ENCODE measurements at places on chromosomes 7 and 10.

- no peak for DNase-seq
These were observed 153.8 kb downstream of the PRKG1 start for GRCh38 chr10:51227897-51228713.

GRCh38 chr7:133265821-133266220 lies 12.9 kb downstream of the EXOC4 start:
- no peak for DNase-seq

DNA sequence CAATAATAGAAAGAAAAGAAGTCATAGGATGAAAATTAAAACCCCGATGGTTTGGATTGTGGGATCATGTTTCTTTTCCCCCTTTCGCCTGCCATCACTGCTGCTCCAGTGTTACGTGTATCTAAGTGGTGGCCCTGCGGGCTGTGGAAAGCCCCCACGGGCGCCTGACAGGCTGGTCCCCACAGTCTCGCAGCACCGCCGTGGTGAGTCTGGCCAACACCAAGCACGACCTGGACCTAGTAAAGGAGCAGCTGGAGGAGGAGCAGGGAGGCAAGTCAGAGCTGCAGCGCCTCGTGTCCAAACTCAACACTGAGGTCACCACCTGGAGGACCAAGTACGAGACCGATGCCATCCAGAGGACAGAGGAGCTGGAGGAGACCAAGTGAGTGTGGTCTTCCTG lies 19.5 kb downstream of the MYH16 start:
- DNase-seq = no peak

DNA sequence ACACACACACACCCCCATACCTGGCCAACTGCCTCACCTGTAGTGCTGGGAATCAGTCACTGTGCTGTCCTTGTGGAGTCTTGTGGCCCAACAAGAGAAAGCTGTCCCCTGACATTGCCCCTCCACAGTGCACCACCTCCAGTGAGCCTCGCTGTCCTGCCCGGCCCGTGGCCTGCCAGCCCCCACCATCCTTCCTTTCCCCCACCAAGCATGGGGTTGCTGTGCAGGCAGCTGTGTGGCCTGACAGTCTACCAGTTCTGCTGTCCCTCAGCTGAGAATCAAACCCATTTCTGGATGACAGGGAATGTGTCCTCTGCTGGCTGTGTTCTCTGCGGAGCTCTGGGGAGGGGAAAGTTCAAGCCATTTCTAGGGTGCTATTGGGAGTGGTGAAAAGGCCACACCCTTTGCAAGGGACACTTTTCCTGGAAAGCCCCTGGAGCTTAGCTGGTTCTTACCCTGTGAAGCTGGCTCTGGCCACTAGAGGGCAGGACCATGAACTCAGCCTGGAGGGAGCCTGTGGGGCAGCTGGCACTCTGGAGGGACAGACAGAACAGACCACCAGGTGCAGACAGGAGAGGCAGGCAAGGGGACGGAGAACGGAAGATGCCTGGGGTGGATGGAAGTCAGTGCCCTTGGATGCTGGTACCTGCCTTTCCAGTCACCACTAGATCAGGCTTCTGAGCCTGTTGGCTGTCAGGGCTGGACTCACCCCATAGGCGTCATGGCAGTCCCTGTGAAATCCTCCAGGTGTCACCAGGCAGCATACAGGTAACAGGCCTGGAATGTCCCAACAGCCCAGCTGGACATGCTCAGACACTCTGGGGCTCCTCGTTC lies 10.5 kb upstream of the MTPAP start:
- peak; percentile 31 for DNase-seq

DNA sequence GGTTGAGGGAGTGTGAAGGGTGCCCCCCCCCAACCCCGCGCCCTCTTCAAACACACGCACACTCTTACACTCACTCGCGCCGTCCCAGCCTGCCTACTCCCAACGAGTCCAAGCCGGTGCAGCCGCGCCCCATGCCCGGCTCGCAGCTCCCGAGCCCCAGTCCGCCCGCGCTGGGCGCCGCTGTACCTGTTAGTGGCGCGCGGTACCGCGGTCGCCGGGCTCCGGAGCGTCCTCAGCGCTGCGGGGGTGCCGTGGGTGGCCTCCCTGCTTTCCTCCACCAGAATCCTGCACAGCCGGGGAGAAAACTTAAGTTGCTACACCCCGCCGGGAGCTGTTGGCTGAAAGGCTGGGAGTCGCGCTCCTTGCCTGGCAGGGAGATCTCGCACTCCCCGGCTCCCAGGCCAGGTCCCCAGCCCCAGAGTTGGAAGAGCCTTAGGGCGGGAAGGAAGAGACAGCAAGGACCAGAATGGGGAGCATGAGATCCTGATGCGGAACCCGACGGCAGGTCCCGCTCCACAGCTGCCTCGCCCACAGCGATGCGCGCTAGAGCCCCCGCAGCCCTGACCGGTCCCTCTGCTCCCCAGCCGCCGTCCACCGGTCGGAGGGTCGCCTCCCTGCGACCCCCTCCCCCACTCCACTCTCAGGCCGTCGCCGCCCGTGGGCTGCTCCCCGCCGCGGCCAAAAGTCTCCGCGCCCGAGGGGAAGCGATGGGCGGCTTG lies 863 bp downstream of the ST8SIA6 start:
- no peak for DNase-seq

DNA sequence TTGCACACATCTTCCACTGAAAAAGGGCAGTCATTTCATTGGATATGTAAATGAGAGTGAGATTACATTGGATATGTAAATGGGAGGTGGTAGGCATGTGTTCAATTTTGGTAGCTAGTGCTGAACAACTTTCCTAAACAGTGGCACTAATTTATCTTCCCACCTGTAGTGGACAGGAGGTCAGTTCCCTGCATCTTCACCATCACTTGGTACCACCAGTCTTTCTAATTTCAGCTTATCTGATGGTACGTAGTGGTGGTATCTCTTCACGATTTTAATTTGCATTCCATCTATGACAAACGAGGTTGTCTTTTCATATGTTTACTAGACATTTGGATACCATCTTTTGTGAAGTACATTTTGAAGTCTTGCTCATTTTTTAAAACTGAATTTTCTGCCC lies 58.1 kb downstream of the PFKFB3 start:
- DNase-seq = no peak

DNA sequence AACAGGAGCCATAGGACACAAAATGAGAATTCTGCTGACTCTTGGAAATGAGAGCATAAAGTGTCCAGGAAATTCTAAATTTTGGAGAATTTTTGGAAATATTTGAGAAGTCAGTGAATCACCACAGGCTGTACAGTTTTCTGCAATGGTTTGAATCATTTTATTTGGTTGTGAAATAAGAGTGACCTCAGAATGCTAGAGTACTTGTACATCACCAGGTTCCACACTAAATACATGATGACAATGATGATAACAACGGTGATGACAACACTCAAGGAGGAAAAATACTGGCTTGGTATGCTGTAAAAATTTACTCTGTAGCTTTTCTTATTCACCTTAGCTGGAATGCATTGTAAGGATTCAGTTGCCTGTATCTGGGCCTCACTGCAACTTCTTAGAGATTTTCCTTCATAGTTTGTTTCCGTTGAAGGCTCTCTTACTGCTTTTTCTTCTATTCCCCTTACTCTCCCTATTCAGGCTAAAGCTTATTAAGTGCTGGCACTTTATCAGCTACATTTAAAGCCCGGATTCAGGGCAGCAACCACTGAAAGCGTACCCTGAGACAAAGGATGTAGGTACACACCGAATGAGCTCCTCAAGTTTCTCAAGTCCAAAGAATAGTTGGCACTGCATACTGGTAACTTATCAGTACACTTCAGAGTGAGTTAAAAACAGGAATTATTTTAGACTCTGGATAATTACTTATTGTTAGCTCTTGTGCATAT lies 30.2 kb upstream of the NME8 start:
- DNase-seq = no peak

DNA sequence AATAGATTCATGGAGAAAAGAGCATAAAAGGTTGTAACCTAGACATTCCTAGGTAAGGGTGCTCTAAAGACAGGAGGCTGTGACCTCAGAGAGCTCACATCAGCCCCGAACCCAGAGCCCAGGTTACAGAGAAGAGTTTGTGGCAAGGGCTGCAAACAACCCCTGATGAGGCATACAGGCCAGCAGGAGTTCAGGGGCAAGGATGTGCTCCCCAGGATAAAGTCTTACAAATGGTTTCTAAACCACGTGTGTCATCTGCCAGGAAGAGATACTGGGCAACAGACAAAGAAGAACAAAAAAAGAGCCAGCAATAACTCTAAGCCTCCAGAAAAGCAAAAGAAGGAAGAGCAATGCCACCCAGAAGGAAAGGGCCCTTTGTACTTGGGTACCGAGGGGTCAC lies 27.7 kb downstream of the NCAPG2 start:
- no peak for DNase-seq

GRCh38 chr10:11594589-11595394 lies 16.7 kb downstream of the USP6NL start:
- DNase-seq = no peak

DNA sequence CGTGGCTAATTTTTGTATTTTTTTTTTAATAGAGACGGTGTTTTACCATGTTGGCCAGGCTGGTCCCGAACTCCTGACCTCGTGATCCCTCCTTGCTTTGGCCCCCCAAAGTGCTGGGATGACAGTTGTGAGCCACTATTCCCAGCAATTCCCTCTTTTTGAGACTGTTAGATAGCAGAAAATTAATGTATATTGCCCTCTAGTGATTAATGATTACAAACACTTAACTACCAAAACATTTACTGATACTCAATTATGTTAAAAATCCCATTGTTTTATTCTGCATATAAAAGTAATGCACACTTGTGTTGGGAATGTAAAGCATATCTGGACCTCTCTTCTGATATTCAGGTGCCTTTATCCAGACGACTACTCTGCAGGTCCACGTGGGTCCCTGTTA lies 41.2 kb upstream of the COBL start:
- DNase-seq = no peak

DNA sequence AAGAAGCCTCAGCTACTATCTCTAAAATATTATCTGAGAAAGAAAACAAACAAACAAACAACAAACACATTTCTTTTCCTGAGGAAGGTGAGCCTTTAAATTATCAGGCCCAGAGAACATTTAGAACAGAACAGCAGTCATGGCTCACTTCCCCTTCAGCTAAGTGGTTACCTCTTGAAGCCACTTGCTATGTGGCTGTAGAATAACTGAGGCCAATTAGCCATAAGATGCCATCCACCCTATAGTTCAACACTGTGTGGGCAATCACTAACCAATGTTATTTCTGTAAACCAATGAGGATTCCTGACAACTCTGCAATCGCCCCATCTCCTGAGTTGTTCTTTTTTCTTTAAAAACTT lies 3.7 kb upstream of the UPP1 start:
- DNase-seq = no peak

GRCh38 chr7:44727158-44727936 lies 21.3 kb upstream of the ZMIZ2 start:
- no peak for DNase-seq

GRCh38 chr7:42186151-42186550 lies 50.9 kb downstream of the GLI3 start:
- DNase-seq = no peak

DNA sequence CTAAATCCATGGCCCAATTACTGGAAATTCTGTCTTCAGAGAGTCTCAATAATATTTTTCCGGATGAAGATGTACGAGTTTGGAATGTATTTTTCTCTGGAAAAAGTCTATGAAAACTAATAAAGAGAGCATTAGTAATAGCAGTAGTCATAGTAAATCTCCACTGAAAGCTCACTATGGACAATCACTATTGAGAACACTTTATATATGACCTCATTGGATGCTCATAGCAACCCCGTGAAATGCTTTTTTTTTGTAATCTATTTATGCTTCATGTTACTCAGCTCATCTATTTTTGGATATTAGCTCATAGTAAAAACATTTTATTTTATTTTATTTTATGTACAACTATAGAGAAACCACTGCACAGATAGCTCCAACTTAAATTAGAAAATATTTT lies 94.3 kb upstream of the MYO3A start:
- no peak for DNase-seq

DNA sequence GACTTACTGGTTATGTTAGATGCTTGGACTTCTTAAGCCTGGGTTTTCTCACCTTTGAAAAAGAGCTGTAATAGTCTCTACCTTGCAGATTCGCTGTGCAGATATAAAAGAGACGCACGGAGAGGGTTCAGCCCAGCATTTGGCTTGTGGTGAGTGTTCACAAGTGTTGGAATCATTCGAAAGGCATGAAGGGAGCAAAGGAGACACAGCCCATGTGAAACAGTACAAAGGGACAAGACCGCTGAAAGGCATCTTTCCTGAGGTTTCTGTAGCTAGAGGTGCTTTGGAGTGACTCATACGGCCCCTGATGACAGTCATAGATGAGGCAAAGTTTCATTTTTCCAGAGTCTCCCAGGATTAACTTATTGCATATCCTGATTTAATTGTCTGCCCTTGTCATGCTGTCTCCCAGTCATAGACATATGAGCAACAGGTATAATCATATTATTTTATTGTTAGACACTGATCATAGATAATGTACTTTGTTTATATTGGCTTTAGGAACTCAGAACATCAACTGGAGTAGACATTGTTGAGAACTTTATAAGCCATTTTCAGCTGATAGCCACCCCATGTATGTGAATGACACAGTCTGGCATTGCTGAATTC lies 171.1 kb downstream of the ADRA2A start:
- no peak for DNase-seq

DNA sequence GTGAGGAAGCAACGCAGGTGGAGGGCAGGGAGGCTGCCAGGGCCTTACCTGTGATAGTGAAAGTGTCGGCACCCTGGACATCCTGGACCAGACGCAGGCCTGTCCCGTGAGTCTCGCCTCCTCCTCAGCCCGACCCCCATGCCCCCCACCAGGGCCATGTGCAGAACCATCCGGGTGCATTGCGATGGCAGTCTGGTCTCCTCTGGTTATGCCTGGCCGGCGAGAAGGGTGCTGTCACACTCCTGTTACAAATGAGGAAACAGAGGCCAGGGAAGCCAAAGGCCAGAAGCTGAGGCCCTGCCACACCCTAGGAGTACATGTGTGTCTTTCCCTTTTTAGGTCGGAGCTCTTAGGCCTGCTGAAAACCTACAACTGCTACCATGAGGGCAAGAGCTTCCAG lies 7.2 kb downstream of the DEPP1 start:
- no peak for DNase-seq

- no peak for DNase-seq
These were observed 245.3 kb upstream of the CELF2 start for GRCh38 chr10:10772411-10772810.

DNA sequence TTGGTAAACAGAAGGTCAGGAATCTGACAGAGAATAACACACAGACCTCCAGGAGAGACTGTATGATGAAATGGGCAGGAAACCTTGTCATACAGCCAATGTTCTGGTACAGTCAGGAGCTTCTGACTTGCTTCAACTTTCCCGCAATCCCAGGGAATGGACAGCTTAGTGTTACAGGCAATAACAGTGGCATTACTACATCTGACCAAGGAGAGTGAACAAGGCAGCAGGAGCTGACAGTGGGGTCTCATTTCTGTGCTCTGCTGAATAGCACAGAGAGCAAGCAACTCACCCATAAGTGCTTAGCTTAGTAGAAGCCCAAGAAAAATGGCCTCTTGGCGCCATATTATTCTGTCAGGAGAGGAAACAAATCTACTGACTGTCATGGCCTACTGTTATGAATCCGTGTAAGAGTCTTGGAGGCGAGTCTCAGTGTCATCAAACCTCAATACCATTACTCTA lies 186.2 kb upstream of the MTPN start:
- DNase-seq = no peak
